A172 (cell line): ENCODE measurements at places on chromosomes 2 and 18.

DNA sequence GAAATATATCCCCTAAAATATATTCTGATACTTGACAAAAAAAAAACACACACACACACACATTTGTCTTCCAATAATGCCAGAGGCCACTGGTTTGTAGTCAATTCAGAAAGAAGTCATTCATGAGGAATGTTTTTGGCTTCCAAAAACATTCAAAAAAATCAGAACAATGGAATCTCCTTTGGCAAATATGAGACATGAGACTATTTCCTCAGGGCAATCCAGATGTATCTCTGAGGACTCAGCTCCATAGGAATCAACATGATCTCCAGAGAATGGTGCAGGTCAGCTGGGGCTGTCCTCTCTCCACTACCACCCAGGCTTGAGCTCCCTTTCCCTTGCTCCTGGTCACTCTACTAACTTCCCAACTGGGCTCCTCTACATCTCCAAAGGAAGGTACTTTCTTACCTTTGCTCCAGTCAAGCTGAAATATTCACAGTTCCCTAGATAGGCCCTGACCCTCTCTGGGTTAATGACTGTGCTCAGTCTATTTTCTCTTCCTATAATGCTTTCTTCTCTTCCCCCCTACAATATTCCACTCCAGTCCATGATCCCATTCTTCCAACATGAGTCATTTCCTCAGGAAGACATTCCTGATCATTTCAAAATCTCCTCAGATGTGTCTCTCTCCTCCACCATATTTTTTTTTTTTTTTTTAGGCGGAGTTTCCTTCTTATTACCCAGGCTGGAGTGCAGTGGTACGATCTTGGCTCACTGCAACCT is 145.3 kb downstream of the C1D start:
- DNase-seq, result peak; percentile 97

GRCh38 chr2:45260946-45261345 is 251.7 kb upstream of the SIX2 start:
- DNase-seq, result no peak

GRCh38 chr18:50298443-50299284 is 11.2 kb upstream of the CXXC1 start:
- DNase-seq, result no peak

DNA sequence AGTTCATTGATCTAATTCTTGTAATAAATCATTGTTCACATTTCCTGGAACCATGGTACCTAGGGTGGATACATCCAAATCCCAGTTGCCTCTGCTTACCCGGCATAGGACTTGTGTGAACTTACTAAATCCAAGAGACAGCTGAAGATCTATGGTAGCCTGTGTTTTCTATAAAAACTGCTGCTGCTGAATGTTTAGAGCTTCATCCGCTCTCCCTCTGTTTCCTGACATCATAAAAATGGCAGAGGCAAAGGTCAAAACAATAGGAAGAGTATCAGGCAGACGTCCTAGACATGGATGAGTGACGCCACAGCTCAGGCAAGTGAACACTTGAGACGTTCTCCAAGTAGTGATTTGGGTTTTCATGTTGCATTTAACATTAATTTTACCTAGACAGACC is 258.3 kb downstream of the ALPK2 start:
- DNase-seq, result no peak

- DNase-seq, result no peak
These were observed 14.9 kb downstream of the RBKS start for GRCh38 chr2:27875089-27875881.

GRCh38 chr2:75456111-75456510 is 104.6 kb downstream of the EVA1A start:
- DNase-seq, result no peak

- DNase-seq, result no peak
These were observed 75.8 kb upstream of the ZEB2 start for GRCh38 chr2:144595686-144596072.

DNA sequence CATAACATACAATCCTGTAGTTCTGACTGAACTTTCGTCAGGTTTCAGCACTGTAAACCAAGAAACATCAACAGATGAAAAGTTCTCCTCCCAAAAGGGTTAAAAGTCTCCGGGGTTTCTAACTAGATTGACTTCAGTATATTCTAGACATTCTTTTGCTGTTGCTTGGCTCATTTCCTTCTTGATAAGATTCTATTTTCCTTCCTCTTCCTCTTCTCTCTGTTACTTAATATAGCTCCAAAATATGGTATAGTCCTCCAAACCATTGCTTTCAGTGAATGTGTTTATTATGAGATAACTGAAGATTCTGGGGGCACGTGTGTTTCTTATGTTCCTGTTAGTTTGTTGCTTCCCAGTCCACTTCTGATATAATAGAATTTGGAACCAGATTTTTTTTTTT is 46.4 kb upstream of the MAP4K3 start:
- DNase-seq, result peak; percentile 47

GRCh38 chr2:168233726-168234406 is 13.5 kb downstream of the STK39 start:
- DNase-seq, result no peak

- DNase-seq, result no peak
These were observed 345.8 kb upstream of the TFPI start for GRCh38 chr2:187900021-187900420.

GRCh38 chr2:88329815-88330603 is 122.5 kb downstream of the FOXI3 start:
- peak; percentile 61 for DNase-seq

GRCh38 chr18:58247363-58247834 is 203.4 kb downstream of the NEDD4L start:
- DNase-seq, result no peak

GRCh38 chr2:102636283-102636907 is 17.0 kb downstream of the SLC9A2 start:
- no peak for DNase-seq

DNA sequence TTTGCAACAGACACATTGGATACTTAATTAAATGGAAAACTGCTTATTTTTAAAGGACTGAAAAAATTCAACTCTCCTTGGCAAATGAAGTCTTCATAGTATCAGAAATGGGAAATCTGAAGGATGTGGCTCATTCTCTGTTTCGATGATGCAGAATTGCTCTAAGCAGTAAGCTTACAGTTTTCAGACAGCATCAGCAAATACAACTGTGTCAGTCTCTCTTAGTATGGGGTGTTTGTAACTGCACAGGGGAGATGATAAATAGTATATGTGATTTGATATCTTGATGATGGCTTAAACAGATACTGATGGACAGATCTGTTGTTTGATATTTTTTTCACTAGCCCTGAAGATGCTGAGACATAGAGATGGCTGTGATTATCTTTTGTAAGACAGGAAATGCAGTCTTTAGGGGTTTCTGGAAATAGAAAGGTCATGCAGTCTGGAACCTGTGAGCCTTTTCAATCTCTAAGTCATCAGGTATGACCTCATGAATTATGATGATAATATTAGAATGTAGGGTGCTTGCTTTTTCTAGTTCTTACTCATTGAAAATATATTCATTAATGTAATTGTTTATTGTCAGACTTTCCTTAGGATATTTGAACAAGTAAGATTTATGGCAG is 84.2 kb downstream of the SLC4A10 start:
- DNase-seq, result no peak

DNA sequence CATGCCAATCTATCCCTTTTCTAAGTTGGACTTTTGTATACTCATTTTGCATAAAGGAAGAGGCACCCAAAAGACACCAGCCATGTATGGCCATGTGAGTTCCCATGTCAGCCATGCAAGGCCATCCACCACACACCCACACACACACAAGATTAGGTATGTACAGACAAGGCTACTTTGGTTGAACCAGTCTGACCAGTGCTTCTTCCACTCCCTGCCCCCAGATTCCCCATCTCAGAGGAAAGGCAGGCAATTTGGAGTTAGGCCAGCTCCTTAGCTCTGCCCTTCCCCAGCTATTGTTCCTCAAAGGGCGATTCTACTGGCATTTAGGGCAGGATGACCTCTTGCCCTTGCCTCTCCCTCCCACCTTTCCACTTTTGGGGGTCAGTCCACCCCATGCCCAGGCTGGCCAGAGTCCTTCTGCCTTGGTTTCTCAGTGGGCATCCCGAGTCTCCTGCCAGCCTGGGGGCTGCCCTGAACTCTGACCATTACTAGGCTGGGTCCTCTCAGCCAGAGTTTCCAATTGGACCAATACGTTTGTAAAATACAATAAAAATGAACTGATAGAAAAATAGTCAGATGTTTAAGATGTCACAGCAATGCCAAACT is 101.1 kb downstream of the ZBTB7C start:
- no peak for DNase-seq

DNA sequence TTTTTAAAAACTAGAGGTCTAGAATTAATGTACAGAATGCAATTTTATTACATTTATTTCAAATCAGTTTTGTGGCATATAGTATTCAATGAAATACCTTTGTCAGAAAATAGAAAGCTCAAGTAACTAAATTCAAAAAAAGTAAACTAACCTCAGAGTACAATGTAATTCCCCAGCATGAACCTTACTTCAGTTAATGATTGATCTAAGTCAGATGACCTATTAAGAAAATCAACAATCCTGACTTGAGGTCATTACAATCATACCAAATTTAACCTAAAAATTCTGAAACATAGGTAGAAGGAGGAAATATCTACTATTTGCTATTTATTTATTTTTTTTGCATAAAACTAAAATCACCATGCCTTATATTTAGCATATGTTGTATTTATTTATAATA is 142.9 kb downstream of the CCDC102B start:
- DNase-seq, result no peak

DNA sequence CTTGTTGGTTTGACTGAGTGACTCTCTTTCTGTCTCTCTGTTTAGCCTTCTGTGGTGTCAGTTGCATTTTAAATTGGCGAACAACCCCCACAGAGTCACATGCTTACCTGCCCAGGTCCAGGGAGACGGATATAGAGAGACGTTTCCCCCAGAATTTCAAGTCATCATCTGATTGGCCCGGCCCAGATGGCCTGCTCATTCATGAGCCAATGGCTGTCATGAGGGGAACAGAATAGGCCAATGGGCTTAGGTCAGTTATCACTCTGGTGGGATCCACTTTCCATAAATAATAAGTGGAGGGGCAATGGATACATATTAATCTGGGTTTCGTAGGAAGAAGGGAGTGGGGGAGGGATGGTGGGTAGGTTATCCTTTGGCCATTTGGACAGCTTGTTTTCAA is 150.0 kb upstream of the SPRED2 start:
- DNase-seq, result no peak

- DNase-seq, result no peak
These were observed 428.5 kb upstream of the CNTNAP5 start for GRCh38 chr2:123596621-123597020.

- peak; percentile 82 for DNase-seq
These were observed 39.9 kb downstream of the STK17B start for GRCh38 chr2:196131384-196131937.

- no peak for DNase-seq
These were observed 1.6 kb upstream of the CROCC2 start for GRCh38 chr2:240904216-240905175.

DNA sequence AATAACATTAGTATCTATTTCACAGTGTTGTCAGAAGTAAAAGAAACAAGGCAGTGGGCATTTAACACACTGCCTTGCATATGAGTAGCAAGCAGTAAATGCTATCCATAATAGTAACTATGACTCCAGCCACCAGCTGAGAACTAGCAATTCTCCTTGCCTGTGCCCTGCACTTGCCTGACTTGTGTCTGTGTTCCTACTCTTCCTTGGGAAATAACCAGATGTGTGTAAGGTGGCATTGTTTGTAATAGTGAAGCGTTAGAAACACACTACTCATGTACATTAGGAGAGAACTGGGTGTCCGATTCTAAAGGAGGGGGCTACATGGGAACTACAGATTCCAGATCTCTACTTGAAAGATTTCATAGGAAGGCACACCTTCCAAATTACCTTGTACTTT is 197.8 kb downstream of the STK39 start:
- DNase-seq, result no peak

- DNase-seq, result peak; percentile 63
These were observed 57.2 kb downstream of the MAP4K3 start for GRCh38 chr2:39379643-39380524.

DNA sequence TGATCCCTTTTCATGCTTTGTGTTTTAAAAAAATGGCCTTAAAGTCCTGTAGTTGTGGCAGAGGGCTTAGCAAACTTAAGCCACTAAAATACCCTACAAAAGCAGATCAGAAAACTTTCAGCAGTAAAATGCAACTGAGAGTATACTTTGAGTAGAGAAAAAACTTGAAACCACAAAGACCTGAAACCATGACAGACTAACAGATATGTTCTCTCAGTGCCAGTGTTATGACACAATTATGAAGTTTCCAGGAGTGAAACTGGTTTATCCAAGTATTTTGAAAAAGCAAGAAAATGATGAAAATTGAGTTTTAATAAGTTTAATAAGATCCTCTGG is 74.5 kb downstream of the SPRED2 start:
- no peak for DNase-seq

DNA sequence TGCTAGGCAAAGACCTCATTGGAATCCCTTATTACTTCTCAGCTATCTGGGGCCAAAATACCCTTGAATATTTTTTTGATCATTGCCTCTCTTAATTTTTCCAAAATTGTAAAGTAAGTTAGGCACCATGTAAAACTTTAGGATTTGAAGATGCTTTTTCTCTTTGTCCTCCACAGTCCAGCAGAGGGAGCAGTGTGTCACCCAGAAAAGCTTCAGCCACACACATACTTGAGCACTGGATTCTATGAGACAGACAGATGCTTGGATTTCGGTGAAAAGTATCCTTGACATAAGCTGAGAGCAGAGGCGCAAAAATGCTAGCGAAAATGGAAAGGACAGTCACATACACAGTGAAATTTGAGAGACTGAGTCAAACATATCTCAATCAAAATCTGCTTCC is 74.7 kb upstream of the KCNJ3 start:
- peak; percentile 59 for DNase-seq

- peak; percentile 50 for DNase-seq
These were observed 499 bp downstream of the COBLL1 start for GRCh38 chr2:164840930-164841718.

- no peak for DNase-seq
These were observed 8.7 kb upstream of the MTERF4 start for GRCh38 chr2:241110607-241111439.

DNA sequence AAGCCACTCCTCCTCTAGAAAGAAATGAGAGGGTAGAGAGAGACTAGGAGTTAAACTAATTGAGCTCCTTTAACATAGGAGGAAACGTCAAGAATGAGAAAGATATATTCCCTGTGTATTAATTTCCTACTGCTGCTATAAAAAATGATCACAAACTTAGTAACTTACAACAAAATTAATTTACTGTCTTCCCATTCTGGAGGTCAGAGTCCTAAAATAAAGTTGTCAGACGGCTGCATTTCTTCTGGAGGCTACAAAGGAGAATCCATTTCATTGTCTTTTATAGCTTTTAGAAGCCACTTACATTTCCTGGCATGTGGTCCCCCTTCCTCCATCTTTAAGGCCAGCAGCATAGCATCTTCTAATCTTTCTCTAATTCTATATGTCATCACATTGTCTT is 26.9 kb downstream of the ICA1L start:
- no peak for DNase-seq
